ENCODE measurements at places on chromosomes 3 and 15.

DNA sequence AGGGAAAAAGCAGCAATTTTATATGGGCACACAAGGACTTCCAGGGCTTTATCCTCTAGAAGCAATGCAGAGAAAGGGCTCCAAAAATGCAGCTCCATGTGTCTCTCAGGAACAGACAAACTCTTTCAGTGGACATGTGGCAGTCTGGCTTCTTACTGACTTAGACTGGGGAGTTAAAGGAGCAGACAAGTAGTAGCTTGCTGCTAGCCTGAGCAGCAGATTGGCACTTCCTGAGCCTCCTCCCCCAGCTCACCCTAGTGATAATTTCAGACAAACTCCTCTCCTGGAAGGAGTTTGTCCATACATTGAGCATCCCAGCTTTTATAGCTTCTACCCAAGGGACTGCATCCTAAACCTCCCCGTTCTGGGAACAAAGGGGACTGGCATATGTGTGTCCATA, 101.7 kb upstream of the MANF start:
- no peak for DNase-seq

DNA sequence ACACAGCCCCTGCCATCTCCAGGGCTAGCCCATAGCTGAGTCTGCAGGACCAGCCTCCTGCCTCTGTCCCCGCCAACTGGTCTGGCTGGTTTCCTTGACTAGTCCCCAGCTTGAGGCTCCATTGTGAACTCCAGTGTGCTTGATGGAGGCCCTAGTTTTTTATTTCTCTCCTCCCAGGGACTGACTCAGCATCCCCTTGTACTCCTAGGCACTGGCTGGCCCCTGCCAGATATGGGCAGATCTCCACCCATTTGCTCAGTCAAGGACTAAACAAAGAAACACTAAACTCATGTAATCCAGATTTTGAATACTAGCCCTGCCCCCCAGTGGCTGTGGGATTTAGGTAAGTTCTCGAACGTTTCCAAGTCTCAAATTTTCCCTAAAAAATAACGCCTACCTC, 415.4 kb upstream of the RORA start:
- no peak for DNase-seq

DNA sequence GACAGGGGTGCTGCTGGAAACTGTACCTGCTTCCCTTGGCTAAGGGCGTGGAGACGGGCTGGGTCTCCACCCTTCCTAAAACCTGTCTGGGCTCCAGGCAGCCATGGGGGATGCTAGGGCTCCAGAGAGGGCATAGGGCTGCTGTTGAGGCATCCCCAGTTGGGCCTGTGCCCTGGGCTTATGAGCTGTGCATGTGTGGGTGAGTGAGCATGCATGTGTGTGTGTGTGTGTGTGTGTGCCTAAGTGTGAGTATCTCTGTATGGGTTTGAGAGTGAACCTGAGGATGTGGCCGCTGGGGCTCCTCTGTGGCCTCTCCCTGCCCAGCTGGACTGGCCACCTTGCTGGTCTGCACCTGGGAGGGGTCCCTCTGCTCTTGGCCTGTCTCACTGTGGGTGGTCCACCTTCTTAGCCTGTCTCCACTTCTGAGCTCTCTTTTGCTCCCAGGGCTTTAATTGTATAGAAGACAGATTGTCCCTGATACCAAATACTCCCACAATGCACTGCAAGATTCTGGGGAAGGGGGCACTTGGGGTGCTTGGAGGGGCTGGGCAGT, 11.9 kb upstream of the TMEM115 start:
- no peak for DNase-seq

DNA sequence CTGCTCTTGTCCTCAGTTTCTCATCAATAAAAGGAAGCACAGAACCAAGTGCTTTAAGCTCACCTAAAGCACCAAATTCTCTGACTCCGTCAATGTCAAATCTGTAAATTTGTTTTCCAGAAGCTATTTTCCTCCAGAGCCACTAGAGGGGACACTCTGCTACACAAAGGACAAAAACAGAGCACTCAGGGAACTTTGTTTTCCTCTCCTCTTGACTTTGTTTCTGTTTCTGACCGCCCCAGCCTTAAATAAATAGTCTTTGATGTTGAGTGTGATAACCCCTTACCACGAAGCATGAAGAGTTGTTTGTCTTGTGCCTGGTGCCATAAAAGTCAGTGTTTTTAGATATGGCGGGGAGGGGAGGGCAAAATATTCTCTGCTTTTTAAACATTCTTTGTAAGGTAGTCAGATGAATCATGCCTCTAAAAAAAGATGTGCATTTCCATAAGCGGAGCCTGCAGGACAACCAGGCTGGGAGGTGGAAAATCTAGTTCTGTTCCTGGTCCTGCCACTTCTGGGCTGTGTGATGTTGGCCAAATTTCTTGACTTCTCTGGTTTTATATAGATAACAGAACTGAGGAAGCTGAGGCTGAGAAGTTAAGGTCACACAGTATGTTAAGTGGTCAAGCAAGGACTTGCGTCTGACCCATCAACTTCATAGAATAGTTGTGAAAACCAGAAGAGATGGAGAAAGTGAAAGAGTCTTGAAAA, 7.3 kb upstream of the ZBTB38 start:
- DNase-seq = peak; percentile 71

GRCh38 chr15:73539212-73540128, 93.7 kb downstream of the NPTN start:
- DNase-seq = no peak

GRCh38 chr3:46898321-46899150, 21.0 kb downstream of the PTH1R start:
- no peak for DNase-seq

GRCh38 chr3:98952404-98952803, 50.9 kb upstream of the DCBLD2 start:
- DNase-seq = no peak

DNA sequence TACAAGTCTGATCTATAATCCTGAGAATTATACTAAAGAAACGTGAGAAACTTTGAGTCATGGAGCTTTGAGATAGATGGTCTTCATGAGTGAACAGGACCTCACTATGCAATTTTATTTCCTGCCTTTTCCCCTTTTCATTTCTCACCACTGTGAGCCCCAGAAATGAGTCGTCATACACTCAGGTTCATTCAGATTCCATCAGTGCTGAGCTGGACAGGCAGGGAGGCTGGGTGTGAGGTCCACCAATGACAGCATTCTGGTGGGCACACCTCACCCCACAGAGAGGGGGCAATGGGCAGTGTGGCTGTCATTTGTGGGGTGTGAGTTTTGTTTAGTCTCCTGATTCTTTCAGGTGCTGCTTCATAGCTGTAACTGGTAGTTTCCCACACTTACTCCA, 16.9 kb downstream of the TIGIT start:
- DNase-seq = no peak

DNA sequence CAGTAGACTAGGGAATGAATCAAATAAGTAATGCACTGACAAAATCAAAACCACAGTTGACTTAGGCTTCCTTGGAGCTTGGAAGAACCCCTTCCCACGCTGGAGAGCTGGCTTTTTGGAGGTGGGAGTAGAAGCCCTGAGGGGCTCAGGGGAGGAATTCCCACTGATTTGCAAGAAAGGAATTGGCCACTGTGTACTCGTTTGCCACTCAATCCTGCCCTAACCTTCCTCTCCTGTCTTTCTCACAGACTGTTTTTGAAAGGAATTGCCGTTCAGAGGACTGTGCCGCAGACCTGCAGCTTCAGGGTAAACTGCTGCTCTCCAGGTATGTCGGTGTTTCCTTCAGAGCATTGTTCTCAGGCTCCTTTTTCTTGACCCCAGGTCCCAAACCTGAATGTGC, 208.2 kb upstream of the CTDSPL start:
- no peak for DNase-seq

DNA sequence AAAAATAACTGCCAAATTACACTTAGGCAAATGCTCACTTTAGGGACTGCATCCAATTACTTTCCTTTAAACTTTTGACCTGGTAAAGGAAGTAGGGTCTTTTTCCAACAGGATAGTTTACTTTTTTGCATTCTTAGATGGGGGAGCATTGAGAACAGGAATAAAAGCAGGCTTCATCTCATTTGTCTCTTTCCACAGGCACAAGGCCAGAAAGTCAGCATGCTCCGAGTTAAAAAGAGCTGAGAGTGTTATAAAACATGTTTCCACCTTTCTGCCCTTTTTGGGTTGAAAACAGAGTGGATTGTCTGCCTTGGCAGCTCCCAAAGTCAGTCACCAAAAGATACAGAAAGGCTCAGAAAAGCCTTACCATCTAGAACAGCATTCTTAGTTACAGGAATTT, 404.9 kb upstream of the ALCAM start:
- no peak for DNase-seq

DNA sequence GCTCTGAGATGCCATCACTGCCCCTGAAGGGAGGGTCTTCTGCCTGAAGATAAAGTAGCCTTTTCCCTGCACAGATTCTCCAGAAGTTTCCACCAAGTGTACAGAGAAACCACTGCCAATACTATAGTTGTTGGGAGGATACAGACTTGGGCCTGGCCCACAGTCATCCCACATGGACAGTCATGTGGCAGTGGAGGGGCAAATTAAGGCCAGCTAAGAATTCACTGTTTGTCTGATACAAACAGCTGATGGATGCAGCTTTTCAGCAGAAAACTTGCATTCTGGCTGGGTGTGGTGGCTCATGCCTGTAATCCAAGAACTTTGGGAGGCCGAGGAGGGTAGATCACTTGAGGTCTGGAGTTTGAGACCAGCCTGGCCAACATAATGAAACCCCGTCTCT, 22.1 kb downstream of the HOMER2 start:
- no peak for DNase-seq

DNA sequence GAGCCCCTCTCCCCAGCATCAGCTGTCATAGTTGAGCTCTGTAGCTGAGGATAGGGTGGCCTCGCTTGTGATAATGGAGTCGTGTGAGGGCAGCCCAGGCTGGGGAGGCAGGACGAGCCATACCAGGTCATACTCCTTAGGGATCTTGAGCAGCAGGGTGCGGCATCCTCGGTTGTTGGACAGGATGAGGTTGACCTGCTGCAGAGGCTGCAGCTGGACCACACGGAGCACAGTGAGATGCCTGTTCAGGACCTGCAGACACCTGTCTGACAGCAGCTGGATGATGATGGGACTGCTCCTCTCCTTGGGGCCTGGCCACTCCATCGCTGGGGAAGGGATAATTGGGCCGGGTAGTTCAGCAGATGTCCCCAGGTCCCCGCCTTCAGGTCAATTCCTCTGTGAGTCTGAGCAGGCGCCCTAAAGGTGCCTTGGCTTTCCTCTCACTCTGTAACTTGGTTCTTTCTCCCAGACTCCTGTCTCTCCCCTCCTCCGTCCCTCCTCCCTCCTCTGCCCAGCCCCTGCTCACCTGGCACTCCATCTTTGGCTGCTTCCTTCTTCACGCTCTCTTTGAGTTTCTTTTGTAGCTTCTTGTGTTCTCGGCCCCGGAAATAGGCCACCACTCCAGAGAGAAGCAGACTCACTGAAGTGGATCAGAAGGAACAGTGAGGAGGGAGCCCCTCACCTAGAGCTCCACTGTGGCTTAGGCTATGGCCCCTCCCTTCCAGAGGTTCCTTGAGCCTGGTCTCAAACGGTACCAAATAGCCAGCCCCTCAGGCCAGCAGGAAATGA, 7.8 kb downstream of the DUOX2 start:
- DNase-seq = no peak

DNA sequence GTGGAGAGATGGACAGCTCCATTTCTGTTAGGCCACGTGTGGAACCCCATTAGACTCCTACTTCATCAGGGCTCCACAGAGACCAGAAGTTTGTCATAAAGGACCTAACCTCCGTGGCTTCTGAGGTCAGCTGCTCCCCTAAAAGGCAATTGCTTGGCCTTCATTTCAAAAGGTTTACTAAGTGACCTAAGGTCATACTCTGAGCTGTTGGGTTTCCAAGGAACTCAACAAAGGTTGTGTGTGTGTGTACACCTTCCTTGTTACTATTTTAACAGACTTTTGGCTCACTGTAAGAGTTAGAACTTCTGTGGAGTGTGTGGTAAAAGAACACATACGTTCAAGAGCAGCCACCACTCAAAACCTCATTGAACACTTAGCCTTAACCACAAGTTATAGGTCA, 73.9 kb downstream of the SEC22A start:
- DNase-seq = no peak

- no peak for DNase-seq
Measured at GRCh38 chr3:195255571-195256501, 15.1 kb downstream of the XXYLT1 start.

DNA sequence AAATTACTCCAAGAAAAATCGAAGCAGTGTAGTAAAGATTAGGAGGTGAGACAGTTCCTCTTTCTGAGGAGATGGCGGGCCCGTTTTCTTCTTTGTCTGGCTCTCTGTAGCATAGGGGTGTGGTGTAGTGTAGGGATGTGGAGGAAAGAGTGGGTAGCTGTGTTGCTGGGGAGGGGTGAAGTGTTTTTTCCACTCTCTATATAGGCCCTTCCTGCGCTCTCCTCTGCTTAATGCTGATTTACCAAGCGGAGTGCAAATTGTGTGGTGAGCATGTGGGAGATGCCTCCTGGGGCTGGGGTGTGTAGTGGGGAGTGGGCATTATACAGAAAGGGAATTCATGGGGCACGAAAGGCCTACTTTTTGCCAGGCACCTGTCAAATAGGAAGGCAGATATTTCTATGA, 94.9 kb downstream of the ST6GAL1 start:
- peak; percentile 77 for DNase-seq

DNA sequence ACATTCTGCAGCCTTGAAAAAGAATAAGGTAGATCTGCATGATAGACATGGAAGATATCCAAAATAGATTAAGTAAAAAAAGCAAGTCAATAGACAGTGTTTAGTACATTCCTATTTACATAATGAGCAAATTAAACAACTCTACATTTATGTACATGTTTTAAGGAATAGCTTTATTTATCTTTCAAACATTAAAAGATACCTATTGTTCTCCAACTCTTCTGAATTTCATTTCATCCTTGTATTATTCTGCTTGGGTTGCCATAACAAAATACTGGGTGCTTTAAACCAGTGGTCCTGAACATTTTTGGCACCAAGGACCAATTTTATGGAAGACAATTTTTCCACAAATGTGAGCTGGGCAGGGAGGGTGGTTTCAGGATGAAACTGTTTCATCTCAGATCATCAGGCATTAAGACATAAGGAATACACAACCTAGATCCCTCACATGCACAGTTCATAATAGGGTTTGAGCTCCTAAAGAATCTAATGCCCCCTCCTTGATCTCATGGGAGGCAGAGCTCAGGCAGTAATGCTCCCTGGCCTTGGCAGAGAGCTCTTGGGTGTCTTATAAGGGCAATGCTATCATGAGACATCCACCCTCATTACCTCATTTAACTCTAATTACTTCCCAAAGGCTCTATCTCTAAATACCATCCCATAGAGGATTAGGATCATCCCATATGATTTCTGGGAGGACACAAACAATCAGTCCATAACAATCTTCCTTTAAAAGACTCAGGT, 6.8 kb upstream of the KATNBL1 start:
- DNase-seq = no peak

DNA sequence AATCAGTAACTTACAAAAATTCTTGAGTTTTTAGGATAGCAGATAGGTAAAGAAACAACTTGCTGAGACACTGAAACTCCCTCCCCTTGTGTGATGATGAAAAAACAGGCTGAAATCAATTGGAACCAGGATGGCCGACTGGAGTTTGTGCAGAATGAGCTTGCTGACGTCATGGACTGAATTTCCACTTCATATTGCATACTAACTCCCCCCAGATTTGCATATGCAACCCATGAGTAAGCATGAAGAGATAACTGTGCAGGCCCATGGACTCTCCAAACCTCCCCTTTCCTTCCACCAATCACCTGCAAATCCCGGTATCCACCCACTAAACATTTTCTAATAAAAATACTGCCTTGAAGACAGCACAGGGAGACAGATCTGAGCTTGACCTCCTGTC, 82.0 kb upstream of the SCN5A start:
- DNase-seq = no peak

GRCh38 chr15:82543160-82543559, 2.9 kb upstream of the RPS17 start:
- peak; percentile 11 for DNase-seq

- no peak for DNase-seq
Measured at GRCh38 chr3:109831403-109831802, 494.1 kb upstream of the DPPA4 start.
